ENCODE measurements at places on chromosomes 16 and 17.

- no peak for DNase-seq
These were observed 6.1 kb upstream of the TNRC6C start for GRCh38 chr17:77952368-77952767.

- DNase-seq: no peak
These were observed 5.5 kb downstream of the CCDC182 start for GRCh38 chr17:57739402-57740234.

- DNase-seq: no peak
These were observed 4.3 kb upstream of the ALDOC start for GRCh38 chr17:28580959-28581358.

DNA sequence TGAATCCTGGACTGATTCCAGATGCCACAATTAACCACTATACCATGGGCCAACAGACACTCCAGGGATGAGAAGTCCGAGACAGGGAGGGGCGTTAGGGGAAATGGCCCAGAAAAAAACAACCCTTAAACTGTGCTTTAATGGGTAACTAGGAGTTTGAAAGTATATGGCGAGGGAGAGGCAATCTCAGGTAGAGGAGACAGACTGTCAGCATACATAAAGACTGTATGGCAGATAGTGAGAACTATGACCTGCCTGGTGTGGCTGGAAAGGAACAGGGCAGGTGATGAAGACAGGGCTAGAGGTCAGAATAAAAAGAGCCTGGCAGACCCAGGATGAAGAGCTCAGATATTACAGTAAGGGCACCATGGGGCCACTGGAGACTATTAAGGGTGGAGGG is 8.1 kb downstream of the ZZEF1 start:
- no peak for DNase-seq

DNA sequence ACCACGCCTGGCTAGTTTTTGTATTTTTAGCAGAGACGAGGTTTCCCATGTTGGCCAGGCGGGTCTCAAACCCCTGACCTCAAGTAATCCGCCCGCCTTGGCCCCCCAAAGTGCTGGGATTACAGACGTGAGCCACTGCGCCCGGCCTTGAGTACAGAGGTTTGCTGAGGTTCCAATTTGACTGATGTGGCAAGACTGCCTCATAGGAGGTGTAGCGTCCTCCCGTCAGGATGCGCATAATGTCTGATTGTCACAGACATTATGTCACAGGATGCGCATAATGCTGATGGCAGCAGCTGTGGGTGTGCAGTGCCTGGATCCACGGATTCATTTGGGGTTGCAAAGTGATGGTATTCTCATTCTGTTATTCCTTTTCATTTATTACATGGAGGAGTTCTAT is 45.2 kb downstream of the HAPSTR1 start:
- DNase-seq: no peak

GRCh38 chr17:42058063-42058462 is 7.7 kb upstream of the C17orf113 start:
- no peak for DNase-seq

- no peak for DNase-seq
These were observed 65.0 kb downstream of the PARN start for GRCh38 chr16:14564861-14565687.

- no peak for DNase-seq
These were observed 118.5 kb upstream of the CACNG5 start for GRCh38 chr17:66716236-66717026.

DNA sequence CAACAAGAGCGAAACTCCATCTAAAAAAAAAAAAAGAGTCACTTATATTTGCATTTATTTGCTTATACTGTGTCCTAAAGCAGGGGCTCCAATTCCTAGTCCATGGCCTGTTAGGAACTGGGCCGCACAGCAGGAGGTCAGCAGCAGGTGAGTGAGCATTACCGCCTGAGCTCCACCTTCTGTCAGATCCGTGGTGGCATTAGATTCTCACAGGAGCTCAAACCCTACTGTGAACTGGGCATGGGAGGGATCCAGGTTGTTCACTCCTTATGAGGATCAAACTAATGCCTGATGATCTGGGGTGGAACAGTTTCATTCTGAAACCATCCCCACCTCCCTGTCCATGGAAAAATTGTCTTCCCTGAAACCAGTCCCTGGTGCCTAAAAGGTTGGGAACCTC is 24.9 kb downstream of the ITGB3 start:
- no peak for DNase-seq

GRCh38 chr16:9092282-9092977 is 986 bp downstream of the HAPSTR1 start:
- DNase-seq: peak; percentile 64

GRCh38 chr16:21268236-21268635 is 9.9 kb downstream of the CRYM start:
- no peak for DNase-seq

GRCh38 chr17:78737332-78737731 is 44.7 kb downstream of the CYTH1 start:
- DNase-seq: no peak

- DNase-seq: no peak
These were observed 315.8 kb downstream of the XYLT1 start for GRCh38 chr16:17154981-17155380.

GRCh38 chr17:43945074-43945829 is 3.0 kb upstream of the PPY start:
- DNase-seq: no peak

DNA sequence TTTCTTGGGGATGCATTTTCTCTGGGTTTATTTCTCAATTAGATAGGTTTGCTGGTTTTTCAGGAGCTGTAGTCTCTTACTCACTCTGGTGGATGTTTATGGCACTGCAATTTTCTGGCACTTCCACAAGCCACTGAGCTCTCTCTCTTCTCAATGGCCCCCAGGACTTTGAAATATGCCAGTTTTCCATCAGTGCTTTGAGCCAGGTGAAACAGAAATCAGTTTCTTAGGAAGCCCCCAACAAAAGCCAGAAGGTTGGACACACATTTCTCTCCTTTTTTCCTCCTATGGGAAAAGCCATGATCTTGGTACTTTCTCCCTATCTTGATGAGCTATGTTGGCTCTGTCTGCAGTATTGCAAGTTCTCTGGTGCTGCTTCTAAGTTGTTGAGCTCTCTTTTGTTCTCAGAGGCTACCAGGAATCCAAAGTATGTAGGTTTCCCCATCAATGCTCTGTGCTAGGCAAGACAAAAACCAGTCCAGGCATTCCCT is 90.7 kb upstream of the SMIM36 start:
- no peak for DNase-seq

GRCh38 chr17:74898376-74898946 is 5.0 kb upstream of the FADS6 start:
- no peak for DNase-seq
